Activated CD4-positive, alpha-beta T cell treated with anti-CD3 and anti-CD28 coated beads for 4 hours (primary cell): ENCODE measurements at places on chromosomes 4 and X.

DNA sequence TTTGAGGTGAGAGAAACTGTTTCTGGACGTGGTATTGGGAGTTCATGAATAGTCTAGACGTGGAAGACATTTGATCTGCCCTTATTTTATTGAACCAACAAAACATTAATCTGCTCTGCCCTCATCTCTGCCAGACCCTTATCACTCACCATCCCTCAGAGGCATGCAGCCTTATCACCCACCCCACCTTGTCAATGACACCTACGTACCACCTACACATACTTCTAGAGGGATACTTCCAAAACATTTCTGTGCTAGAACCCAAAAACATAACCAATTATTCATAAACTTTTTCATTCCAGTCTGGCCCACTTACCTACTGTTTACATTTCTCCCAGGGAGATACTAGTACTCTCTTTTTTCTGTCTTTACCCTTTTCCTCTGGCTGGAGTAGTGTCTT, 105.2 kb downstream of the RS1 start:
- DNase-seq = no peak

GRCh38 chr4:158131027-158131426, 41.8 kb downstream of the GASK1B start:
- no peak for DNase-seq

GRCh38 chr4:2823671-2824328, 19.8 kb upstream of the ADD1 start:
- no peak for DNase-seq

DNA sequence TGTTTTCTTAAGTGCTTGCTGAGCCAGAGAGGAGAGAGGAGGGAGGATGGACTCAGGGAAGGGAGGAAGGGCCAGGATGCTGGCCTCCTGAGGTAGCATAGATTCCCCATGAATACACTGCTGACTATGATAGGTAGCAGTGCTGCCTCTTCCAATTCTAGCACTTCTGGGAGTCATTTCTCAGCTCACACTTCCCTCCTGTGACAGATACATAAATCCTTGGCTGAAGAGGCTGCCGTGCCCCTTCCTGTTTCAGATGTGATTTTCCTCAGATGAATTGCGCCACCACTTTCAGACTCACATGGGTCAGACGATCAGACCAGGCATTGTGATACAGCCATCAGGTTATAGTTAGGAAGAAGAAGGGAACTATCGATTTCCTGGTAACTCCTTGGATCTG, 22.4 kb downstream of the TSC22D3 start:
- DNase-seq = no peak

DNA sequence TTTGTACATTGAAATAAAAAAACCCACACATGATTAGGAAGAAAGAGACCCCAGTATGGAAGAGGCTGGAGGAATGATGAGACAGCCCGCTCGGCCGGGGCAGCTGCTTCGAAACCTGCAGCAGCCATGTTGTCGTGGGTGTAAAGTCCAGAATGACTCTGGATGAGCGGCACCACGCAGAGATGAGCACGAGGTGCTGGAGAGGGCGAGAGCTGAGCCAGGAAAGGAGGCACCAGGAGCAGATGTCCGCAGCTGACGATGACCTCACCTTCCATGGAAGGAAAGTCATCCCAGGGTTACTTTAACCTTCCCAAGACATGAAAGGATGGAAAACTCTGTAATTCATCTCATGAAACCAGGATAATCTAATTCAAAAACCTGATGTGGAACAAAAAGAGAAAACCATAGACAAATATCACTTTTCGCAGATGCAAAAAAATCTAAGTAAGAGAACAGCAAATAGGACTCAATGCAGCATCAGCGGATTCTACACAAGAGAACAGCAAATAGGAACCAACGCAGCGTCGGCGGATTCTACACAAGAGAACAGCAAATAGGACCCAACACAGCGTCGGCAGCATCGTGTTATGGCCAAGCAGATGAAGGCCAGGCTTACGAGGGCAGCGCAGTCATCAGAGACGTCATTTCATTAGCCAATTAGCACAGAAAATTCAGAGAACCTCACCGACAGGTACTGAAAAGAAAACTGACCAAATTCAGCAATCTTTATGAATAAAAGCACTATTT, 25.9 kb upstream of the SPON2 start:
- DNase-seq = no peak

DNA sequence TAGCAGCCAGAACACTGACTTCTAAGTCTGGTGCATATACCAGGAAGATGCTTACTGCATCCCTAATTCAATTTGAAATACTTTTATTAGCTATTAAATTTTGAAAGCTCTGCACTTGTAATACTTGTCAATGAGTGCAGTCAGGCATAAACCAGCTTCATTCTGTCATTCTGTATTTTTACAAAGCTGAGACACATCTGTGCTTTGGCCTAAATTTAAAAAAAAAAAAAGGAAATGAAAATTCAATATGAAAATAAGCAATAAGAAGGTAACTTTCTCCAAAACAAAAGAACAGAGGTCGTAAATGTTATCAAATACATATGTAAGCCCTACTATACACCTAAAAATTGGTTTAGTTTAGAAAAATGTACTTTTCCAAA, 7.0 kb downstream of the SMIM14 start:
- DNase-seq = no peak

DNA sequence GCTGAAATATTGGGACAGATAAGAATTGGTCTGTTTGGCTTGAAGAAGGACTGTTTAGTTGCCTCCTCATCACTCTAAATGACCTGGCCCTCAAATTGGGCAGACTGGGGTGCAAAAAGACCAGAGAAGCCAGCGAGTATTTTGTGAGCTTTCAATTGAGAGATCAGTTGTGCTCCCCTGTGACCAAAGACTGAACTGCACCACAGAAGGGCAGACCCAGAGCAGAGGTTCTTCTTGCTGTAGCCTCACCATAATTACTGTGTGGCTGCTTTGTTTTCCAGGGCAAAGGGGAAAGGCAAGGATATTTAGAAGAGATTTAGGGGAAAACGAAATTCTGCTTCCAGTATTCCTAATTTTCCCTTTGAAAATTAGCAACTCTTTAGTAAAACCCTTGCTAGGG, 104.0 kb upstream of the MBNL3 start:
- no peak for DNase-seq

GRCh38 chr4:95248720-95249425, 299.9 kb downstream of the UNC5C start:
- no peak for DNase-seq

GRCh38 chr4:181004056-181004455, 1239.1 kb upstream of the TENM3 start:
- no peak for DNase-seq

- no peak for DNase-seq
Observed at GRCh38 chr4:57080781-57081650, 29.2 kb downstream of the IGFBP7 start.

DNA sequence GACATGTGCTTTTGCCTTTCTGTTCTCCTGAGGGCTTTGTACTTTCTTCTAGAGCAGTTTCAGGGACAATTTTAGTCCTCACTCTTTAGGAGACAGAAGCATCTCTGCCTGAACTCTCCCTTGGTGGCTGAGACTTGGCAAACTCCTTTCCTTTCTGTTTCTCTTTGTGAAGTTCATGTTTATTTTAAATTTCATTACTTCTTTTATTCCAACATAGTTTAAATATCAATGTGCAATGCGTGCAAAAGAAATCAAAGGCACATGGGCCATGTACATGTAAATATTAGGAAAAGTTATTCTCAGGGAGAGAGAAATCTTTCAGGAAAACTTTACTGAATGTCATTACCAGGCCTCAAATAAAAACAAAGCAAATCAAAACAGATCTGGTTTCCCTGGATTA, 177.6 kb downstream of the RNF150 start:
- DNase-seq = no peak

DNA sequence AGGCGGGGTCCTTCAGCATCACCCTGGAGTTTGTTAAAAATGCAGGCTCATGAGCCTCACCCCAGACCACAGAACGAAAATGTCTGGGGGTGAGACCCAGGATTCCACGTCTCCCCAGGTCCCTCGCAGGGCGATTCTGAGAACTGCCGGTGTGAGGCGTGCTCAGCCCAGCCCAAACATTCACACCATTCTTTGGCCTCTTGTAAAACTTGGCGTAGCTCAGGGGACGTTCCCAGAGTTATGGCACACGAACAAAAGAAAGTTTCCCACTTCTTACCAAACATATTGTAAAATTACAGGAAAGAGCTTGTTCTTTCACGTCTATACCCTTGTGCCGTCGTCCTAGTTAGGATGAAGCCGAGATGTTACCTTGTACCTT, 12.9 kb downstream of the CD99 start:
- DNase-seq = no peak

GRCh38 chrX:116667346-116668134, 204.8 kb upstream of the CT83 start:
- DNase-seq = no peak

GRCh38 chrX:107748506-107748905, 27.1 kb downstream of the TSC22D3 start:
- DNase-seq = no peak

DNA sequence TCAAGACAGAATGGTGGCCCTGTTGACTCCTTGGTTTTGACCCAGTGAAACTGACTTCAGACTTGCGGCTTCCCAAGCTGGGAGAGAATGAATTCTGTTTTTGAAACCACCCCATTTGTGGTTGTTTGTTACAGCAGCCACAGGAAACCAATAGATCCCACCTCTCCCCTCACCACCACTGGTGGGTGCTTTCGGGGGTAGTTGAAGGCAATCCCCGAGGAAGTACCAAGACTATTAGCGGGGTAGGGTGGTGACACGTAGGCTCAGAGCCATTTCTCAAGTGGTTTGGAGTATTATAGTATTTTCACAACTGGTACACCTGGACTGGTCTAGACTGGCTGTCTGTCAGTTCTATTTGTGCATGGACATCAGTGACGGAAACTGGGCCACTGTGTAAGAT, 189.1 kb upstream of the RBPJ start:
- DNase-seq = peak; percentile 23

- no peak for DNase-seq
Observed at GRCh38 chr4:181427076-181427475, 816.1 kb upstream of the TENM3 start.

GRCh38 chr4:124065936-124066335, 646.6 kb downstream of the ANKRD50 start:
- no peak for DNase-seq

DNA sequence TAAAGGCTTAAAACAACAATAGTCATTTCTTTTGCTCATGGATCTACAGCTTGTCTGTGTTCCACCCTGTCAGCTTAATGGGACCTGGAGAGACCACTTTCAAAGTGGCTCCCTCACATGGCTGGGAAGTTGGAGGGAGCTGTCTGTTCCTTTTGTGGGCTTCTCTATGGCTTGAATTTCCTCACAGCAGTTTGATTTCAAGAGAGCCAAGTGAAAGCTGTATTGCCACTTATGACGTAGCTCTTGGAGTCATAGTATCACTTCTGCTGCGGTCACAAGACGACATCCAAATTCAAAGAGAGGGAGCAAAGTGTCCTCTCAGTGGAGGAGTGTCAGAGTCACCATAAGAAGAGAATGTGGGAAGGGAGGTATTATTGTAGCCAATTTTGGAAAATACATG, 22.7 kb upstream of the ACSL1 start:
- DNase-seq = no peak

DNA sequence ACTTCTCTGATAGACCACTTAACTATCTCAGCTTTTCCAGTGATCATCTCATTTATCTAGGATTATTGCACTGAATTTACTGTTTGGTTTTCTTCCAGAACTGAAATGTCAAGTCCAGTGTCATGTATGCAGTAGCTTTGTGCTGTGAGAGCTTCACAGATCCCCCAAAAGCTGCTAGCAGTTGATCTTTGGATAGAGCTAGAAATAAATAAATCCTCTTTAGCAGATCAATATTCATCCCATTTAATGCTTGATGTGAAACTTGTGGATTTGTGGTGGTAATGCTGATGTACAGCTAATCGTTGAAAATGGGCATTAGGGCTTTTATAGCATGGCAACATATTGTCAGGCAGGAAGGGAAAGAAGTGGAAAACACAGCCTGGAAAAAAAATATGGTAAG, 509.6 kb upstream of the FAM241A start:
- no peak for DNase-seq

DNA sequence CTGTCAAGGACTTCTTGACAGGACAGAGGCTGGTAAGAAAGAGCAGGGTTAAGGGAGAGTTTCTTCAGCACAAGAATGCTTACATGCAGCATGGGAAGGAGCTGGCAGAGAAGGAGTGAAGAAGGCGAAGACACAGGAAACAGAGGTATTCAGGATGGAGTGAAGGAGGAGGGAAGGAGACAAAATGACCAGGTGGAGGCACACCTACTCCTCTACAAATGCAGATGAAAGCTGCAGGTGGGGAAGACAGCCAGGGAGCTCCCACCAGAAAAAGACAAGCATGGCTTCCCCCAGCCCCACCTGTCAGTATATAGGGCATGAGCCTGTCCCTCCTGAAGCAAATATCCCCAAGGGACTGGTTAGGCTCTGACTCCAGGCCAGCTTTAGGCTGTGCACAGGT, 29.6 kb upstream of the NKRF start:
- no peak for DNase-seq

DNA sequence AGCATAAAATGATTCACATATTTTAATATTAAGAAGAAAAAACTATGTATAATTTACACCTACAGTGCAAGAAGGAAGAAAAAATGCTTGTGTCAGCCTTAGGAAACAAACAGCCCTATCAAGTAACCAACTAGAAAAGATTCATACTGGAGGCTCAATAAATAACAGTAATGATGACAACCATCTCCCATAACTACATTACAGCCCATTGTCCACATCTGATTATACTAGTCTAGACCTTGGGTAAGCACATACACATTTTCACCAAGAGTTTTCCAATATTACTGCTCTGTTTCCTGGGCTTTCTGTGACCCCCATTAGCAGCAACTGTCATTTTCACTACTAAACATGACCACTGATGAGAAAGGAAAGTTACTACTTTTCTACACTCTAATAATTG, 169.7 kb downstream of the MAB21L2 start:
- no peak for DNase-seq

GRCh38 chr4:33914386-33914785, 2329.9 kb downstream of the ARAP2 start:
- DNase-seq = no peak

- no peak for DNase-seq
Observed at GRCh38 chrX:9291629-9292028, 173.2 kb upstream of the TBL1X start.

- DNase-seq = no peak
Observed at GRCh38 chrX:41002026-41002425, 83.2 kb upstream of the USP9X start.
